ENCODE measurements at places on chromosomes 6 and 20. TPM values are rescaled to one million over a fixed set of nuclear protein-coding genes. Genes with fewer than 3 reads are reported as not detected.
A peak's percentile ranks its signal among the peaks of the same experiment; 100 is the strongest.

GRCh38 chr6:132814716-132815570 is 574 bp downstream of the RPS12 start:
- H3K27ac ChIP-seq = peak overlapping the region; percentile 87
- DNase-seq = no peak

- no peaks in the 10 kb centered on the region for H3K36me3 ChIP-seq
- no peaks in the 10 kb centered on the region for H3K27me3 ChIP-seq
- H3K4me1 ChIP-seq = no peaks in the 10 kb centered on the region
Measured at GRCh38 chr6:90397047-90397446, 100.4 kb upstream of the BACH2 start.

DNA sequence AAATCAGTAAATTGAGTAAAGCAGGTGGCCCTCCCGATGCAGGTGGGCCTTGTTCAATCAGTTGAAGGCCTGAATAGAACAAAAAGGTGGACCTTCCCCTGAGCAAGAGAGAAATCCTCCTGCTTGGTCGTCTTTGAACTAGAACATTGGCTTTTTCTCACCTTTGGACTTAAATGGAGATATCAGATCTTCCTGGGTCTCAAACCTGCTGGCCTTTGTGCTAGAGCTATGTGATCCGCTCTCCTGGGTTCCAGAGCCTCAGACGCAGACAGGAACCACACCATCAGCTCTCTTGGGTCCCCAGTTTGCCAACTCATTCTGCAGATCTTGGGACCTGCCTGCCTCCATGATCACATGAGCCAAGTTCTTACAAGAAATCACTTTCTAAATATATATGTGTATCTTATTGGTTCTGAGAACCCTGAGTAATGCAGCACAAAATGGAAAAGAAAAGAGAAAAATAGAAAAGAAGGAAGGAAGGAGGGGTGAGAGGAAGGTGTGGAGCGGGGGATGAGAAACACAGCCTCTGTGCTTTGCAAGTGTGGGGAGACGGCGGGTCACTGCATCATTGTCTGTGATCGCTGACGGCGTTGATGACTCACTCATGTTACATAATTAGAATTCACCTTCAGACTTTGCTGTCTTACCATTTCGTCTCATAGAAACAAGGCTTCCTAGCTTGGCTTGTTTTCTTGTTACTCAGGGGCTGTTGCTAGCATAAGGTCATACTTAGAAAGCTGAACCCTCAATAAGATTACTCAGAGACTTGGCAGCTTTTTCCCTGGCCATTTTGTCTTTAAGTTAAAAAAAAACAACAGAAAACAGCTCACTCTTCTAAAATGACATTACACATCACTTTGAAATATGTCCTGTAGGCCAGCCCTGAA is 85.7 kb upstream of the NEDD9 start:
- H3K4me1 ChIP-seq = peaks cover 6% of the 10 kb centered on the region
- no peak overlapping the region for H3K4me3 ChIP-seq

- H3K4me1 ChIP-seq = no peaks in the 10 kb centered on the region
- no peaks in the 10 kb centered on the region for H3K36me3 ChIP-seq
- DNase-seq = no peak
- H3K27ac ChIP-seq = no peak overlapping the region
- no peaks in the 10 kb centered on the region for H3K27me3 ChIP-seq
- no peak overlapping the region for H3K4me3 ChIP-seq
Measured at GRCh38 chr6:168134560-168135201, 55.7 kb upstream of the FRMD1 start.

GRCh38 chr20:24915892-24916291 is 33.2 kb upstream of the CST7 start:
- peaks cover 8% of the 10 kb centered on the region for H3K27me3 ChIP-seq
- no peaks in the 10 kb centered on the region for H3K36me3 ChIP-seq
- H3K4me3 ChIP-seq = no peak overlapping the region
- peaks cover 14% of the 10 kb centered on the region for H3K4me1 ChIP-seq

GRCh38 chr20:47487175-47487917 is 14.3 kb upstream of the NCOA3 start:
- peak; percentile 67 for DNase-seq
- no peak overlapping the region for H3K4me3 ChIP-seq
- no peaks in the 10 kb centered on the region for H3K36me3 ChIP-seq
- peaks cover 9% of the 10 kb centered on the region for H3K4me1 ChIP-seq

Gene SSTR4
- total RNA-seq = not detected

Gene PROCR
- 5.3 TPM for total RNA-seq

Gene IL22RA2
- not detected for total RNA-seq

Gene CALHM6
- total RNA-seq = not detected

Gene C6orf15
- not detected for total RNA-seq

Gene GLO1
- total RNA-seq = 47.5 TPM

All from stomach (tissue), 19 donors.